ENCODE measurements at places on chromosomes 13 and 19. TPM values are rescaled to one million over a fixed set of nuclear protein-coding genes. Genes with fewer than 3 reads are reported as not detected.

The PGLYRP1 gene
- not detected for polyA plus RNA-seq

The PROSER1 gene
- 33.7 TPM for polyA plus RNA-seq

The DAND5 gene
- 0.15 TPM for polyA plus RNA-seq

The ZNF383 gene
- polyA plus RNA-seq = 13.5 TPM

The CYP4F2 gene
- not detected for polyA plus RNA-seq

The ZNF221 gene
- 7.5 TPM for polyA plus RNA-seq

The CGB2 gene
- polyA plus RNA-seq = not detected

The CYP2A7 gene
- polyA plus RNA-seq = not detected

The ZNF701 gene
- polyA plus RNA-seq = 13.9 TPM

The HCST gene
- polyA plus RNA-seq = 2.8 TPM

The ZNF700 gene
- 17.5 TPM for polyA plus RNA-seq

The SYCN gene
- polyA plus RNA-seq = not detected

The GPR183 gene
- 2.6 TPM for polyA plus RNA-seq

The FDX2 gene
- 19.3 TPM for polyA plus RNA-seq

The CALR3 gene
- polyA plus RNA-seq = not detected

The OVOL3 gene
- polyA plus RNA-seq = not detected

The MAP4K1 gene
- 2.5 TPM for polyA plus RNA-seq

The ADGRE1 gene
- 0.14 TPM for polyA plus RNA-seq

The RGCC gene
- polyA plus RNA-seq = 10.3 TPM

The ERICH4 gene
- 6.5 TPM for polyA plus RNA-seq

The ZNF772 gene
- 21.3 TPM for polyA plus RNA-seq

The KLK7 gene
- 9.4 TPM for polyA plus RNA-seq

The DNAJC15 gene
- polyA plus RNA-seq = 31.3 TPM

The ZNF665 gene
- 5.7 TPM for polyA plus RNA-seq

The CD177 gene
- 0.28 TPM for polyA plus RNA-seq

The ZNF491 gene
- polyA plus RNA-seq = 4.0 TPM

The CYP4F8 gene
- not detected for polyA plus RNA-seq

The SERPINE3 gene
- polyA plus RNA-seq = 0.20 TPM

The ZNF562 gene
- 23.3 TPM for polyA plus RNA-seq

The ETV2 gene
- 0.74 TPM for polyA plus RNA-seq

The KLK15 gene
- polyA plus RNA-seq = not detected

The RXFP2 gene
- polyA plus RNA-seq = 0.57 TPM

The TDRD12 gene
- polyA plus RNA-seq = 0.69 TPM

The ELANE gene
- not detected for polyA plus RNA-seq

The NCAN gene
- 0.03 TPM for polyA plus RNA-seq

The CD79A gene
- polyA plus RNA-seq = 0.71 TPM

The LSM14A gene
- 212 TPM for polyA plus RNA-seq

The KLK12 gene
- polyA plus RNA-seq = not detected

The NECTIN2 gene
- polyA plus RNA-seq = 157 TPM

All from right renal cortex interstitium (tissue), 3 donors.